ENCODE measurements at places on chromosomes 7 and 10.

DNA sequence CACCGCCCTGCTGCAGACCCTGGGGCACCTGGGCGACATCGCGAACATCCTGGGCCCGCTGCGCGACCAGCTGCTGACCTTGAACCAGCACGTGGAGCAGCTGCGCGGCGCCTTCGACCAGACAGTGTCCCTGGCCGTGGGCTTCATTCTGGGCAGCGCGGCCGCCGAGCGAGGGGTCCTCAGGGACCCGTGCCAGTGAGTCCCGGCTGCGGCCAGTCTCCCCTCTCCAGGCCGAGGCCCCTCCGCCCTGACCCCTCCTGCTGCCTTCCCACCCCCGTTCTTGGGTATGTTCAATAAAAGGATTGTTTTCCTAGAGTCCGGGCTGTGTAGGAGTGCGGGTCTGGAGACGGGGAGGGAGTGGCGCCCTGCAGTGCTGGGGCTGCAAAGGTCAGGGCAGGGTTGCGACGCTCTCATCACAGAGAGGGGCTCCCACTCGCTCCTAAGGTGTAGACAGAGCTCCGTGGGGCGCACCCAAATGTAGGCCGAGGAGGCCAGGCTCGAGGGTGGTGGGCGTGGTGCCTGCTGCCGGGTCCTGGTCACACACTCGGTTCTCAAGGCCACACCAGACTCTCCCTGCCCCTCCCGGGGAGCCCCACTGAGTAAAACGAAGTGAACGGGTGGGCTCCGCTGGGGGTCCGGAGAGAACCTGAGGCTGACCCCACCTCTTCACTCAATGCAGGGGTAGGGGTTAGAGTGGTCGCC is 1.4 kb downstream of the UTF1 start:
- no peak for DNase-seq

DNA sequence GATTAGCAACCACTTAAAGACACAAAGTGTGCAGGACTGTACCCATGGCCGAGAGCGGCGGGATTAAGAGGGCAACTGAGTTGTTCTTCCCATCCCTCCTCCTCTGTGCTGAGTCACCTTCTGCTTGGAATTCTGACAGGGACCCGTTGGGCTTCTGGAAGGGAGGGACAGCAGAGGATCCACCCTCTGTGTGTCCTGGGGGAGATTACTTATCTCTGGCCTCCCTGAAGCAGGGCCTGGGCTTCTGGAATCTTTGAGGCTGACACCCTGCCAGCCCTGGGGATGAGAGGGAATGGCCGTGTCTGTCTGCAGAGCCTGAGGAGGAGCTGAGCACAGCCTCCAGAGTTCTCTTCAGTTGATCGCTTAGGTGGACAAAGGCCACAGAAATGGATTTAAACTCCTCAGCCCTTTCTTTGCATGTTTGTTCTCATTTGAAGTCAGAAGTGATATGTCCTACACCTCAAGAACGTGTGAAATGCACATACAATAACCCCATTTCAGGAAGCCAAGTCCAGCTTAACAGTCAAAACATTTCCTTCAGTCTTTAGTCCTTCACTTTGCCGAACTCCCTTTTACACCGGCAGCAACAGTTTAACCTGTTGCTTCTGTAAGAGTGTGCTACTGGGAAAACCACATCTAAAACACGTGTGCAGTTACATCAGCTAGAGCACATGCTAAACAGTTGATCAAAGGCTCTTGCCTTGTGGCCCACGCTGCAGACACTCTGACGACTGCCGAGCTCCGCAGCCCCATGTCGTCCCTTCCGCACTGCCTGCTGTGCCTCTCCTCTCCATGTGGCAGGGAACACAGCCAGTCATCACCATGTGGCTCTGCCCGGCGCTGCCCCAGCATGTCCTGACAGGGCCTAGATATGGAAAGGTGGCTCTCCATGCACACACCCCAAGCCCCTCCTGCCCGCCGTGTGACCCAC is 55.7 kb downstream of the IKZF1 start:
- no peak for DNase-seq

DNA sequence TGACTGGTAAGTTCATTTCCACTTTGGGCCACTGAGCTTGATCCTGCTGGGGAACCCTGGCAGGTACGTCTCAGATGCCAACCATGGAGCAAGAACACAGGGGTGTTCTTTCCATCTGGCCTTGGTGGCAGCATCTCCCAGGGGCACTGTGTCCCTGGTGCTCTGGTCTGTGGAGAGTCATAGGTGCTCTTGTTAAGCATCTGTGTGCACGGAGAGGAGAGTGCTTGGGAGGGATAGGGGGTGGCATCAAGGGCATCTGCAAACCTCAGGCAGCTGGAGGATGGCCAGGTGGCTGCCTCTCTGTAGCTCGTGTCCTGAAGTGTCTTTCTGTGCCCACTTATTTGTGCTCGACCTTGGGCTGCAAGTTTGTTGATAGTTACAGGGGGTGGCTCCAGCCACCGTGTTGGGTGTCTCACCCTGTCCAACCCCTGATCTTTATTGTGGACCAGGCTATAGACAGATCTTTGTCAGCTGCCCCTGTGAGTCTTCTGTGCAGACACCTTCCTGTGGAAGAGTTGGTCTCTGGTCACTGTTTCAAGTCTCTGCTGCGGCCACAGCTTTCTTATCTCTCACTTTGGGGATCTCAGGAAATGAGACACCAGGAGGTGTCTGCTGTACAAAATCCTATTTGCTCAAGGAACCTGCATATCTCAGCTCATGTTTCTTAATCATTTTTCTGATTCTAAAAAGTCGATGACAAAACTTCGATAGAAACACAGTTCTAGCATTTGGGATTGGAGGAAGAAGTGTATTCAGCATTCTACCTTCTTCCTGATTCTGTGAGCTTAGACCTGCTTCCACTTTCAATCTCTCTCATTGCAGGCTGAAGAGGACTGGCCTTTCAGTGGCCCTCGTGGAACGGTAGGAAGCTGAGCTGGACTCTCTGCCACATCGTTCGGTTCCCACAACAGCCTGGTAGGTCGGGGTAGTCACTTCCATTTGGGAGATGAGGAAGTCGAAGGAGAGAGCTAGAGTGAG is 17.2 kb upstream of the GIMAP8 start:
- no peak for DNase-seq

- DNase-seq, result no peak
Measured at GRCh38 chr7:3043544-3044371, at the start of gene CARD11. Gene CARD11, minus strand, starts transcription at chr7:3043867. Its CDS starts 85,361 bp downstream, at chr7:2958506.

DNA sequence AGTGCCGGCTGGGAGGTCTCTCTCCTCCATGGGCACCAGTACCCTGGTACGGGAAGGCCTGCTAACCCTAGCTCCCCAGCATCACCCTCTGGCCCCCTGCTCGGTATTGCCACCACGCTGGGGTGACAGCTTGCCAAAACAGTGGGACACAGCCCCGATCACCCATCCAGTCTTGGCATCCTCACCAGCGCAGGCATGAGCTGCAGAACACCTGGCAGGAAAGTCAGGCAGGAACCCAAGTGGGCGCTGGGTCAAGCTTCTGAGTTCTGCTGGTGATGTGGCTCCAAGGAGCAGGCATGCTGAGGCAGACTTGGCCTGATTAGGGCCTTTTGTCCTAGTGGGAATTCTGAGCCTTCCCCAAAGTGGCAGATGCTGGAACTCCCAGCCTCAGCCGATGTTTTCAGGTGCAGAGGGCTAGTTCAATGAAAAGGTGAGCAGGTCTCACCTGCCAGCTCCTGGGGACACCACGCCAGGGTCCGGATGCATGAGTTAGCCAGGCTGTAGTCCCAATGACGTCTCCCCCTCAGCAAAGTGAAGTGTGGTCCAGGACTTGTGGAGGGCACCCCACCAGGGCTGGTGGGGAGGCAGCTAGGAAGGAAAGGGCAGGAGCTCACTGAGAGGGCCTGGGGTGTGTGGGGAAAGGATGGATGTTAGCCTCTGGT is 8.5 kb upstream of the ZNF22 start:
- no peak for DNase-seq

DNA sequence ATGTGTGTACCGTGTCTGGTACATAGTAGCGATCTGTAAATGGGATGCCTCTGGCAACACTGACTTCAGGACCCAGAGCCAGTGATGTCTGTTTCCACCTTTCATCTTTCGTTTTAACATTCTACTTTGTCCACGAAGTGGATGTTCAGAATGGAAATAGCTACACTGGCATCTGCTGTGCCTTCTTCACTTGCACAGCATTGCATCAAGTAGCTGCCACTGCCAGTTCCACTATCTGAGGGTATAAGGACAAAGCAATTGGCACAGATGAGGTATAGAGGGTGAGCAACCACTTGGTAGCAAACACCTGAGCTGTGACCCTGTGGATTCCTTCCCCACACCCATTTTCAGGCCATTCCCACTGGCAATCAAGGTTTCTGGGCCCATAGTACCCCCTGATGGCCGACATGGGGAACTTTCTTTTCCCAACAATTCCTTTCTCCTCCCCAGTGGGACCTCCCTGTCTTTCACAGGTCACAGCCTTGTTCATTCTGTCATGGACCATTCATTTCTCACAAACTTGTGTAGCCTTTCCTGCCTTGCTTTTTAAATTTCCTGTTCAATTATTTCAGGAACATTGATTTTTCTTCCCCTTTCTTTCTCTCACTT is 4.0 kb downstream of the ITGA8 start:
- DNase-seq, result no peak

DNA sequence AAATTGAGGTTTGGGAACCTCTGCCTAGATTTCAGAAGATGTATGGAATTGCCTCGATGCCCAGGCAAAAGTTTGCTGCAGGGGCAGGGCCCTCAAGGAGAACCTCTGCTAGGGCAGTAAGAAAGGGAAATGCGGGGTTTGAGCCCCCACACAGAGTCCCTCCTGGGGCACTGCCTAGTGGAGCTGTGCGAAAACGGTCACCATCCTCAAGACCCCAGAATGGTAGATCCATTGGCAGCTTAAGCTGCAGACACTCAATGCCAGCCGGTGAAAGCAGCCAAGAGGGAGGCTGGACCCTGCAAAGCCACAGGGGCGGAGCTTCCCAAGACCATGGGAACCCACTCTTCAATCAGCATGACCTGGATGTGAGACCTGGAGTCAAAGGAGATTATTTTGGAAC is 15.0 kb upstream of the TFEC start:
- no peak for DNase-seq

- DNase-seq, result no peak
Measured at GRCh38 chr7:85829817-85830432, 643.1 kb upstream of the SEMA3D start.

DNA sequence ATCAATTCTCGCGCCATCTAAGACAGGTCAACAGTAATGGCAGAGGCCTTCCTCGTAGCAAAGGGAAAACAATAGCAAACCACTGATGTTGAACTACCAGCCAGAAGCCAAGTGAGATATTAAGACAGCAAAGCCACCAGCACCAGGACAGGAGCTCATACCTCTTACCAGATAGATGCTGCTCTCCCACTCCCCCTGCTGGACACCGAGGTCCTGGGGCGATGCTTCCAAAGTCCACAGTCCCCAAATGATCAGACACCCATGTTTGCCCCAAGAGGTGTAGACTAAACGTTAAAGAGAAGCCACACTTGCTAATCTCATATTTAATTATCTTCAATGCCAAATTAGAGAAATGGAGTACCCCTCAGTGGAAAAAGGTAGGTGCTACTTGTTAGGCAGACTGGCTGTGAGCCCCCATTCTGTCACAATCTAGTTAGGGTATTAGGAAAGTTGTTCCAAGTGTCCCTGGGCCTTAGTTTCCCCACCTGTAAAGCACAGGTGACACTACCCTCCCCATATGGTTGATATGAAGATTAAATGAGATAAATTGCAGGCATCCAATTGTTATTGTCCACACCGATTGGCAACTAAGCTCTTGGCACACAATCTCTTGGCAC is 39.9 kb downstream of the TOMM7 start:
- DNase-seq, result no peak

GRCh38 chr10:43137717-43138020 is 576 bp upstream of the CSGALNACT2 start:
- DNase-seq, result no peak

DNA sequence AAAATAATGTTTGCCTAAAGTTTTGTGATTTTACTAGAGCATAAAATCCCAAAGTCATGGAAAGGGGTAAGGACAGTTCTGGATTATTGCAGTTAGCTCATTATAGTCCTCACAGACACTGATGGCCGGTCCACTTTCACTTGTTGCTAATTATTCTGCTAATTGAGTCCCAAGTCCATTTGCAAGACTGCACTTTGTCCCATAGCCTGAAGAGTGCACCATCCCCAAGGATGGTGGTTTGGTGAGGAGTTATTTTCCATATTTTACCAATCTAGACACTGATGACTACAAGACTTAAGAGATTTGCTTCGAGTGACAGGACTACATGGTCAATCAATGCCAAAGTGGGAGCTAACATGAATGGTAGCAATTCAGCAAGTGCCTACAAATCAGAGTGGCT is 181.8 kb upstream of the CACNA2D1 start:
- DNase-seq, result no peak

- no peak for DNase-seq
Measured at GRCh38 chr10:116151076-116151475, 121.9 kb downstream of the GFRA1 start.

- DNase-seq, result no peak
Measured at GRCh38 chr7:38051786-38052185, 126.3 kb upstream of the STARD3NL start.

- DNase-seq, result no peak
Measured at GRCh38 chr7:96189129-96189820, 132.6 kb downstream of the SLC25A13 start.

GRCh38 chr10:77964811-77965210 is 38.3 kb upstream of the DLG5 start:
- no peak for DNase-seq

- DNase-seq, result no peak
Measured at GRCh38 chr10:46317889-46318288, 31.1 kb downstream of the ANTXRL start.

DNA sequence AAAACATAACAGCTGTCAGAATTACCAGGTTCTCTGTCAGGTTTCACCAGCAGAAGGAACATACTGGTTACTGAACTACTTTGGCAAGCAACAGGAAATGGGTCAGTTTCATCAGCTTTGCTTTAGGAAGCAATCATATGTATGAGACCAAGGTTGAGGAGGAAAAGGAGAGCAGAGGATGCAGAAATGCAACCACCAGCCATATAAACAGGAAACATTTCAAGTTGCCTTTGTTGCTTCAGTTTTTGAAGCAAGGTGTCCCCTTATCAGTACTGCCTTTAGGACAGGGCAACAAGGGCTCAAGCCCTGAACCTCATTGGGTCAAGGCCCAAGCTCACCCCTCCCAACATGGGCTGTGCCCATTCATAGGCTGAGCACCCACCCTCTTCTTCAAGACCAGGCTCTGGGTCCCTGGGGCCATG is 10.2 kb downstream of the HIPK2 start:
- DNase-seq, result no peak

- no peak for DNase-seq
Measured at GRCh38 chr10:62491597-62491996, 117.4 kb downstream of the ZNF365 start.

DNA sequence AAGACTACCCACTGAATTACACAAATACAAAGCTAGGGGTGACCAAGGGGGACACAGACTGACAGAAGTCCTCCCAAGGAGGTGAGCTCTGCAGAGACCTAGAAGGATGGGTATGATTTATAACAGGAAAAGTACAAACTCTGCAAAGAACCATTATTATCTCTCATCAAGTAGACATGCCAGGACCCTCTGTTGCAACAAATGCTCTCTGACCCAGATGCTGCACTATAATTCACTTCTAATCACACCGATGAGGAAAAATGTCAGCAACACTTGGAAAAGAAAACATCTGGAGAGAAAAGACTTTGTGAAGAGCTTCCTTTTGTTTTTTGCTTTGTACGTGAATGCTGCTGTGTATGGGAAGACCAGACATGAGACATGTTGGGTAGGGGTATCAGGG is 178.3 kb upstream of the PDE1C start:
- no peak for DNase-seq

- DNase-seq, result no peak
Measured at GRCh38 chr7:21054427-21055112, 267.9 kb upstream of the SP8 start.

GRCh38 chr7:85708221-85708620 is 521.4 kb upstream of the SEMA3D start:
- no peak for DNase-seq
